Stimulated activated CD4-positive, alpha-beta T cell treated with anti-CD3 and anti-CD28 coated beads, Interleukin-15, amount 100 ng/mL, for 48 hours (primary cell): ENCODE measurements at places on chromosomes 13 and 19.

DNA sequence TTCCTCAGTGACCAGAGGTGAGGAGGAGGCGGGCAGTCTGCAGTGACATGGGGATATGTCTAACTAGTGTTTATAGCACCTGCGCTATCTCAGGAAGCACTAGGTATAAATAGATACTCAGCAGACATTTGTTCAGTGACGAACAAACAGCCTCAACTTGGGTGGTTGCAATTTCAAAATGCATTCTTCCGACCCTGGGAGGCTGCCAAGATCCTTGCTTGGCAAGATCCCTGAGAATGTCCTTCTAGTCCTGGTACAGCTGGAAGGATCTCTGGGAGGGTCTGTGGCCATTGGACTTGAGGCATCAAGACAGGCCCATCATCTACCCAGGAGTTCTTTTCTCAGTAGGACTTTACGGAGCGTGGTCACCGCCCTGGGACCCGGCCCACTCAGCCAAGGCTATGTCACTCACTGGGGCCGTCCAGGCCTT lies 299.5 kb downstream of the ZNF536 start:
- no peak for DNase-seq

DNA sequence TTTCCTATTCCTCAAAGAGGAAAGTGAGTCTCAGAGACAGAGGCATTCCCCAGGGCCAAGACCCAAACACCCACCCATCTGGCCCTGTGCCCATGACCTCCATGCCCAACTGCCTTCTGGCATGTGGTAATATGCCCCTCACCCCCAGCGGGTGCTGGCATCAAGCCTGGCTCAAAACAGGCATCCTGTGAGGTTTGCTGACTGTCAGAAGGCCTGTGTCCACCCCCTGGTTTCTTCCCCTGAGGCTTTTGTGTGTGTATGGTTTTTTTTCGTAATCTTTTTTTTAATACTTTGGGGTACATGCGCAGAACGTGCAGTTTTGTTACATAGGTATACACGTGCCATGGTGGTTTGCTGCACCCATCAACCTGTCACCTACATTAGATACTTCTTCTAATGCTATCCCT lies 7.6 kb upstream of the KANK2 start:
- no peak for DNase-seq

DNA sequence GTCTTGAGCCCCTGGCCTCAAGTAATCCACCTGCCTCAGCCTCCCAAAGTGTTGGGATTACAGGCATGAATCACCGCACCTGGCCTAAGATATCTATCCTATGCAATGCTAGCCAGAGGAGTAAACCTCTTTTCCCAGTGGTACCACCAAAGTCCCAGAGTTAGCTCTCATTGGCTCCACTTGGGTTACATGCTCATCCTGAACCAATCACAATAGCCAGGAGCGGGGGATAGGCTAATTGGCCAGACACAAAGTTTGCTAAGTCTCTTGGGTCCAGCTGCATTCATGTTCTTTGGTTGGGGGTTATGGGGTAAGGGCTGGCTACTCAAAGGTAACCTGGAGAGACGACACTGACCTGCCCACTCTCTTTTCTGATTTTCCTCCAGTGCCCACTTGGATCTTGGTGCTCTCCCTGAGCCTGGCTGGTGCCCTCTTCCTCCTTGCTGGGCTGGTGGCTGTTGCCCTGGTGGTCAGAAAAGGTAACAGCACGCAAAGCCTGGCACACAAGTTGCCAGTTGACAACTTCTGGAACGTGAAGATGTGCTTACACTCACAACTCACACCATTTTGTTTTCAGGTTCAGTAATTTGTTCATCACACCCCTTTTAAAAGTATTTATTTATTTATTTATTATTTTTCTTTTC lies 7.8 kb downstream of the C19orf38 start:
- no peak for DNase-seq

DNA sequence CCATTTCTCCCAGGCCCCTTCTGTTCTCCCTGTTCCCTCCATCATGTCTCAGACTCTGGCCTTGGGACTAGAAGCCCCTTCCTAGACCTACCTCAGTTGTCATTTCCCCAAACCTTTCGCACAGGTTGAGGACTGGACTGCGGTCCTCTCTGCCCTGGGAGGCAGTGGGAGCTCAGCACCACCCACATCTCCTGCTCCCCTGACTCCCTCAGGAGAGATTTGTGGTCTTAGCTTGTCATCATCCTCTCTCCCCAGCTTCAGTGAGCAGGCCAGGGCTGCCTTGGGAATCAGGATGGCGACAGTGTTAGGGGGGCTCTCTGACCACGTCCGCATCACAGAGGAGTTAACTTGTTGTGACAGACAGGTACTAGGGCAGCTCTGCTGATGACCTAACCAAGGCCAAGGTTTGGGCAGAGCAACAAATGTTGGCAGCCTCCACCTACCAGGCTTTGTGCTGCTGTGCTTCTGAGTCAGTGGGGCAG lies 25.6 kb upstream of the RNF17 start:
- no peak for DNase-seq

- no peak for DNase-seq
Observed at GRCh38 chr19:48918801-48919247, 14.7 kb upstream of the DHDH start.

DNA sequence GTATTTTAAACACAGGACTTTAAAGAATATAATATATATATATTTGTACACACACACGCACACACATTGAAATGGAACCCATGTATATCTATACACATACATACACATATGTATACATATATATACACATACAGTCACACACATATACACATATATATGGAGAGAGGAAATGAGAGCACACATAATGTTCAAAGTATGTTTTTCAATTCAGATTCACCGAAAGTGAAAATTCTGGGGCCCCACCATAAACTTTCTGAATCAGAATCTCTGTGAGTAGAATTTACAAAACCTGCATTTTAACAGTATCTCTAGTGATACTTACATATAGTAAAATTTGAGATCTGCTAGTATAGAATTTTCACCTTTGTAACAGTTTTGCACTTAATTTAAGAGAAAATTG lies 60.4 kb upstream of the OBI1 start:
- no peak for DNase-seq

DNA sequence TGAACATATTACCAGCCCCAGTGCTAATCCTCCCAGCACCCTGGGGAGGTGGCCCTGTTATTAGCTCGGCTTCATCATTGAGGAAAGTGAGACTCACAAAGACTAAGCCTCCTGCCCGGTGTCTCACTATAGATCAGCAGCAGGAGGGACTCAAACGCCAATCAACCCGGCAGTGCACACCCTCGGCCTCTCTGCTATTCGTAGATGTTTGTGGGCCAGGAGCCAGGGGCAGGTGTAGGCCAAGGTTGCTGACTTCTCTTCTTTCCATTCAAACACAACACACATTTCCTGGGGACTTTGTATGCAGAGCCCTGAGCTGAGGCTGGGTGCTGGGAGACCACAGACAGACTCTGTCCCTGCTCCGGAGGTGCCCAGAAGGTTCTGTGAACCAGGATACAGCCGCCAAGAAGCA lies 9.4 kb upstream of the SBK3 start:
- no peak for DNase-seq

DNA sequence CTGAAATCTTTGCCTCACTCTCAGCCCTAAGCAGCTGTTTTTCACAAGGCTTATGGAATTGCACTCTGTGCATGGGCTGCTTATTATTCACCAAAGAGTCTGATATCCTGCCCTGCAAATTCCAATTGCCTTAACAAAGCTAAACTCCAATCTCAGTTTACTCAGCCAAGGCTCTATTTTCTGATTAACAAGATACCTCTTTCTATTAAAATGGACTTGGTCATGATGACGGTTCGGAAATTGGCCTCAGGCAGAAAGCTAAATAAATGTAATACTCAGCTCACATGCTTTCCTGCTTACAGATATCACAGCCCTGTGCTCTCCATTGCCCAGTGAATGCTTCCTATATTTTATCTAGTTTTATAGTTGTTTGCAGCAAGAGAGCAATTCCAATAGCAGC lies 1270.8 kb downstream of the PCDH9 start:
- no peak for DNase-seq

- DNase-seq, result no peak
Observed at GRCh38 chr13:77118134-77118533, 91.2 kb upstream of the FBXL3 start.

- no peak for DNase-seq
Observed at GRCh38 chr19:55777528-55777927, 8.6 kb downstream of the RFPL4AL1 start.

GRCh38 chr13:75296641-75297040 lies 185.3 kb downstream of the TBC1D4 start:
- no peak for DNase-seq

- DNase-seq, result no peak
Observed at GRCh38 chr13:43158516-43158915, 135.1 kb downstream of the DNAJC15 start.
